ENCODE measurements at places on chromosomes 5 and 9.

- DNase-seq, result no peak
These were observed 67.2 kb downstream of the CDH18 start for GRCh38 chr5:19920761-19921160.

DNA sequence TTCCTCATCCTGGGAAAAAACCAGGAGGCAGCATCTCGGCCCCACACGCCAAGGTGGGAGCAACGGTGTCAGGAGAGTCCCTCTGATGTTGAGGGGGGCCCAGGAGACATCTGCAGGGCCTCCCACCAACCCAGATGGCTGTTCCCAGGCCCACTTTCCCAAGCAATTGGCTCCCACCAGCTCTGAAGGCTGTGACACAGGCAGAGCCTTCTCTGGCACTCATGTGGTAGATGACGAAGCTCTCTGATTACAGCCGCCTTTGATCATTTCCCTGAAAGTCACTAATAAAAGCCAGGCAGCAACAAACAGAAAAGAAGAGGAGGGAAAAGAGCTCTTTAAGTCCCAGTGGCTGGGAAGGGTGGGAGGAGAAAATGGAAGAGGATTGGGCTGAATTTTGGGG lies 226.5 kb downstream of the CDK5RAP2 start:
- DNase-seq, result no peak

DNA sequence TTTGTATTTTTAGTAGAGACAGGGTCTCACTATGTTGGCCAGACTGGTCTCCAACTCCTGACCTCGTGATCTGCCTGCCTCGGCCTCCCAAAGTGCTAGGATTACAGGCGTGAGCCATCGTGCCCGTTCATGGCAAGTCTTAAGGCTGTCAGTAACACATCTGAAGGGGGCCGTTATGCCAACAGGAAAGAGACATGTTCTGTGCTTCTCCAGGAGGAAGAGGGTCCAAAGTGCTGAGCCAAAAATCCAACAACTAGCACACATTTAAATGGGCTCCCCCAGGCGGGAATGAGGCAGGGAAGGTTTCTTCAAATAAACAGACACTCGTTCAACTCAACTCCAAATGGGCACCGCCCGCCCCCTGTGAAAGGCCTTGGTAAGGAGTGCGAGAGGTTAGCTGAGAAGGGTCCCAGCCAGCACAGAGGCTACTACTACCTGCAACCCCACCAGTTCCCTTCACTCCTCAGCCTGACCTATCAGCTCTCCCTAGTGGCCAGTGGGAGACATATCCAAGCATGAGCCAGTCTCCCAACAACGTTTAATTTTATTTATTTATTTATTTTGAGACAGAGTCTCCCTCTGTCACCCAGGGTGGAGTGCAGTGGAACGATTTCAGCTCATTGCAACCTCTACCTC lies 84.1 kb upstream of the DMRT1 start:
- no peak for DNase-seq

DNA sequence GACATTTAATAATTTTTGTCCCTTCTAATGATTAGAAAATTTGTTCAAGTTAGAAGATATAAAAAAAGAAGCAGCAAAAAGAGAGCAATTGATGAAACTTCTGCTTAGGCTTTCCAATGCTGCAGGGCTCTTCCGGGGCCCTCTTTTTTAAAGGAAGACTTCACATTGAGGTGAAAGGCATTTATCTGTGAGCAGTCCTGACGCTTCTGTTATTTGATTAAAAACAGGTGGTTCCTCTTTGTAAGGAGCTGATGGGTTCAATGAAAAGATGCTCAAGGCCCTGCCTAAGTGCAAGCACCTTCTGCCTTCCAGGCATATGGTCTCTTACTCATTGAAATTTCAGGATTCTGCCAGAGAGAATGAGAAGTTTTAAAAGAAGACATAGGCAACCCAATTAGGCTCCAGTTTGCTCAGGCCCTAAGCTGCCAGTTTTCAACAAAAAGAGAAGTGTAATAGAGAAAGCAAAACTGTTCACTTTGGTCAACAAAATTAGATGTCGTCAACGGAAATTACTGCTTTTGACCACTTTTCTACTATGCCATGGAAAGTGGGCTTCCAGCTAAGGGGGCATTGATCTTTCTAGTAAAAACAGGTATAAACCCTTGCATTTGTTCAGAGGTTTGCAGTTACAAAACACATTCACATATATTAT lies 100.2 kb downstream of the INSYN2B start:
- peak; percentile 48 for DNase-seq

GRCh38 chr9:127955294-127956015 lies 17.8 kb upstream of the DPM2 start:
- DNase-seq, result no peak

DNA sequence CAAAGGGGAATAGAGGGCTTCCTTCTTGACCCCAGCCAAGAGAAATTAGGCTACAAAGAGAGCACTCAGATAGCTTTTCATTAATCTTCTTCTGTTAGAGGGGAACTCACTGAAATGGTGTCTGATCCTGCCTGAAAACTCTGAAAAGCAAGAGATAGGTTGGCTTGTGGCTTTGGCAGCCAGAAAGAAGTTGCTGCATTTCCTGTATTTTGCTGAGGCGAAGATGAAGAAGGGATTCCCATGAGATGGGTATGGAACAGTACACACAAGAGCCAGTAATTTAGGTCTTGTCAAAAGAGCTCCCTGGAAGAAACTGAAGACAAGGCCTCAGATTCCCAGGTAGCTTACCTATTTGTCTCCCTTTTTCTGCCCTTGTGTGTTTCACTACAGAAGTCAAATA lies 120.9 kb upstream of the TARS1 start:
- DNase-seq, result no peak

DNA sequence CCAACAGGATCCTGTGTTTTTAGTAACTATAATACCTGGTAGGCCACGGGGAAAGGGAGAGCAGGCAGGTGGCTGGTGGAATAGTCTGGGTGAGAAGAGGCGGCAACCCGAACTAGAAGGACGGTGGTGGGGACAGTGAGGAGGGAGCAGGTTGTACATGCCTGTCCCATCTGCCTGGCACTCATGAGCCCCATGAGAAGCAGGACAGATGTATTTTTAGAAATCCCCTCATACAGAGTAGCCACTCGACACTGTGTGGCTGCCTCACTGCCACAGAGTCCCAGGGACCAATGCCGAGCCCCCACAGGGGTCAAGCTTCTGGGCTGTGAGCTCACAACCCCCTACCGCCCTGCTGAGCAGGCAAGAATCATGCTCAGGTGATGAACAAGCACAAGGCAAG lies 136.6 kb downstream of the SEC61B start:
- no peak for DNase-seq

DNA sequence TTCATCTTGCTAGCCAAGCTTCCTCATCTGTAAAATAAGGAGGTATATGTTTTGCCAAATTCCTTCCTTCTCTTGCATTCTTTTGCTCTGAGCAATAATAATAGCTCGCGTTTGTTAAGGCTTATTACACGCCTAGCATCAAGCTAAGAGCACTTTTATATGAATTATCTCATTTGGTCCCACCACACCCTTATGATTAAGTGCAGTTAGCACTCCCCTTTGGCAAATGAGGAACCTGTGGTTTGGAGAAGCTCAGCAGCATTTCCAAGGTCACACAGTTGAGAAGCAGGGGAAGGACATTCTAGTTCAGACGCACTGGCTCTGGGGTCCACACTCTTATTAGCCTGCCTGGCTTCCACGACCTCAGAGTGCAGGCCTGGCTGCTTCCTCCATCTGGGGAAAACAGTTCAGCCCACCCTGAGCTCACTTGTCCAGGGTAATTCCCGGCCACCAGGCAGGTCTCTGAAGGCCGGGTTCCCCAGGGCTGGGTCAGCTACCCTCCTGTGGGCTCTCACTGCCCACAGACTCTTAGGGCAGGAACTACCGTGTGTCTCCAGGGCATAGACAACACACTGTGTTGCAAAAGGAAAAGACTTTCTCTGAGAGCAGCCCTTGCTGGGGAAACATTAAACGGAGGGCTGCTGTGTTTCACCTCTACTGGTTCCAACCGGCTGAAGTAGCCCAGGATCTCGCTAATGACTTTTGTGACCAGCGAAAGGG lies 9.9 kb upstream of the FBP1 start:
- DNase-seq, result peak; percentile 89

DNA sequence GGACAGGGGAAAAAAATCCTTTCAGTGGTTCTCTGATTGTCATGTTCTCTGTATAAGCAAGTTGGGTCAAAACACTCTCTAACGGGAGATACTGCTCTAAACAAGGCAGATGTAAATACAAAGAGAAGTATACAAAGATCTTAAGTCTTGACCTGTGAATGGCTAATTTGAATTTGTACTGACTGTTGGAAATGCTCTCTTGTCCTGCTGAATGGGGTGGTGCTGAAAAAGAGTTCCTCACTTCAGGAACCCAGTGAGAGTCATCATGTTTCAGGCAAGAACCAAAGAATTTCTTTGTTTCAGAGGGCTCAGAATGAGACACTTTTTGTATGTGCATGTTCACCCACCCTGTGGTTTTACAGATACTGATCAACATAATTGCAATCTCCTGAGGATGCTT lies 461.0 kb downstream of the NR2F1-AS1 start:
- DNase-seq, result no peak

- no peak for DNase-seq
These were observed 362.6 kb upstream of the SMC2 start for GRCh38 chr9:103731541-103731940.

DNA sequence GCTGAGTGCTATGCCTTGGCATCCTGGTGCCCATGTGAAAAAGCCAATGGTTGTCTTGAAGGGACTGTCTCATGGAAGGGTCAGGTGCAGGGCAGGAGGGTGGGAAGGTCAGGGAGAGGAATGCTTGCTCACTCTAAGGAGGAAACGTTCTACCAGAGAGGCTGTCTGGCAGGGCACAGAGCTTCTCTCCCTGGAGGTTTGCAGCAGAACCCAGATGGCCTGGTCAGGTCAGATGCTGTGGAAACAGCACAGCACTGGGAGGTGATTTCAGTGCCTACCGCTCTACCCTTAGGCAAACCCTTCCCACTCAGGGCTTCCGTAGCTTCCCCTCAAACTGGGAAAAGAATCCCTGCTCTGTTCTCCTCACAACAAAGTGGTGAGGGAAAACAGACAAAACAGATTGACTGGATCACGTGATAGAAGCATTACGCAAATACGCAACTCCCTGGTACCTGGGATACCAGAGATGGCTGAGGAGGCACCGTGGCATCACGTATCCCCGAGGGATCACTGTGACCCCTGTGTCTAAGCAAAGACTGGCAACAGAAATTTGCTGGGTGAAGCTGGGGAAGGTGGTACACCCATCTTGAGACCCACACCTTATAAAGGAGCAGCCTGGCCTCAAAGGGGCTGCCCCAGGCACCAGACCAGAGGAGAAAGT lies 3.9 kb upstream of the MGAT1 start:
- peak; percentile 44 for DNase-seq

DNA sequence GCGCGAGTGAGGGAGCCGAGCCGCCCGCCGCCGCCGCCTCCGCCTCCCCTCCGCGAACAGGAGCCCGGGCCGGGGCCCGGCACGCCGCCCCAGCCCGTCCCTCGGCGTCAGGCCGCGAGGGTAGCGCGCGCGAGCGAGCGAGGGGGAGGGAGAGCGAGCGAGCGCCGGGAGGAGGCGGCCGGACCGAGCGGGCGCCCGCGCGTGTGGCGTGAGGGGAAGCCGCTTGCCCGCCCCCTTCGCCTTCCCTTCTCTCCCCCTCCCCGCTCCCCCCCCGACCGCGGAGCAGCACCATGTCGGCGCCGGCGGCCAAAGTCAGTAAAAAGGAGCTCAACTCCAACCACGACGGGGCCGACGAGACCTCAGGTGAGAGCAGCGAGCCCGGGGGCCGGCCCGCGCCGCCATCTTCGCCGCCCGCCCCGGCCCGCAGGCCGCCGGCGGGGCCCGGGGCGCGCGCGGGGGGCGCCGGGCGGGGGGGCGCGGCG lies 312 bp downstream of the SET start:
- DNase-seq, result peak; percentile 51

DNA sequence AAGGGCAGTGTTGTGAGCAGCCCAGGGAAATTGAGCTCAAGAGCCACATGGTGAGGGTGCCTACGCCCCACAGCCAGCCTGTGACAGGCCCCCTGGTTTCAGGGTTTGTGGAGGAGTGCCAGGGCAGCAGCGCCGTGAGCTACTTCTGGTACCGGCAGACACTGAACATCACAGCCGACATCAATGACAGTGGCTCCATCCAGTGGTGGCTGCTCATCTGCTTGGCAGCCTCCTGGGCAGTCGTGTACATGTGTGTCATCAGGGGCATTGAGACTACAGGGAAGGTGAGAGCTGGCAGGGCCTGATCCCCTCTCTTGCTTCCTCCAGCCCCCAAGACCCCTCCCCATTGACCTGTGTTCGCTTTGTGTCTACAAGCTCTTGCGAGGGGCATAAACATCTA lies 10.2 kb downstream of the SLC6A18 start:
- no peak for DNase-seq

DNA sequence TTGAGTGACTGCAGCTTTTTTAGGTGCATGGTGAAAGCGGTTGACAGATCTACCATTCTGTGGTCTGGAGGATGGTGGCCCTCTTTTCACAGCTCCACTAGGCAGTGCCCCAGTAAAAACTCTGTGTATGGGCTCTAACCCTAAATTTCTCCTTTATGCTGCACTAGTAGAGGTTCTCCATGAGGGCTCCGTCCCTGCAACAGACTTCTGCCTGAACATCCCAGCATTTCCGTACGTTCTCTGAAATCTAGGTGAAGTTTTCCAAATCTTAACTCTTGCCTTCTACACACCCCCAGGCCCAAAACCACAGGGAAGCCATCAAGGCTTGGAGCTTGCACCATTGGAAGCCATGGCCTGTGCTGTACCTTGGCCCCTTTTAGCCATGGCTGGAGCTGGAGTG lies 1898.1 kb upstream of the NUDT12 start:
- no peak for DNase-seq

DNA sequence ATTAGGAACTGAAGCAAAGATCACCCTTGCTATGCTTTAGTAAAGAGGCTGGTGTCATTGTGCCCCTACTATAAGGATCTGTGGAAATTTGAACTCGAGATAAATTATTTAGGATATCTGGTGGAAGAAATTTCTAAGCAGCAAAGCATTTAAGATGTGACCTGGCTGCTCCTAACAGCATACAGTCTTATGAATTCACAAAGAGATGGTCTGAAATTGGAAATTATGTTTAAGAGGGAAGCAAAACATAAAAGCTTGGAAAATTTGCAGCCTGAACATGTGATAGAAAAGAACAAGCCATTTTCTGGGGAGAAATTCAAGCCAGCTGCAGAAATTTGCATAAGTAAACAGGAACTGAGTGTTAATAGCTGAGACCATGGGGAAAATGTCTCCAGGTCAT lies 223.7 kb downstream of the FBXO4 start:
- no peak for DNase-seq

GRCh38 chr5:17991775-17992174 lies 357.5 kb downstream of the TAF11L14 start:
- DNase-seq, result no peak

DNA sequence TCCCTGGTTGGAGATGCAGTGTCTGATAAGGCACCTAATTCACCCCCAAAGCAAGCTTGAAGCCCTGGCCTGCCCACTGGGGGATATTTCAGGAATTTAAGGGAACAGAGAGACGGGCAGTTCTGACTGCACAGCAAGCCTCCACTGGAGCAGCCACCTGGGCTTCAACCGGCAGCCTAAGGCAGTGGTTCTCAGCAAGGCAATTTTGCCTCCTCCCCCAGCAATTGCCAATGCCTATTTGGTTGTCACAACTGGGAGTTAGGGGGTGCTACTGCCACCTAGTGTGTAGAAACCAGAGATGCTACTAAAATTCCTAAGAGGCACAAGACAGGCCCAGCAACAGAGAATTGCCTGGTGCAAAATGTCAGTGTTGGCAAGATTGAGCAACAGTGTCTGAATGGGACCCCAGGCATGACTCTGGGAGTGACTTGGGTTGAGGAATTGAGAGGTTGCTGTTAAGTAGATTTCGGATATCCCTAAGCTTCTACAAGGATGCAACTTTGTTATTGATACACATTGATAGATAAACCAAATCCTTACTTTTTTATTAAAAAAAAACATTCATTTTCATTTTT lies 58.7 kb upstream of the CTSL start:
- DNase-seq, result peak; percentile 25
